ENCODE measurements at places on chromosomes 1 and 21.

DNA sequence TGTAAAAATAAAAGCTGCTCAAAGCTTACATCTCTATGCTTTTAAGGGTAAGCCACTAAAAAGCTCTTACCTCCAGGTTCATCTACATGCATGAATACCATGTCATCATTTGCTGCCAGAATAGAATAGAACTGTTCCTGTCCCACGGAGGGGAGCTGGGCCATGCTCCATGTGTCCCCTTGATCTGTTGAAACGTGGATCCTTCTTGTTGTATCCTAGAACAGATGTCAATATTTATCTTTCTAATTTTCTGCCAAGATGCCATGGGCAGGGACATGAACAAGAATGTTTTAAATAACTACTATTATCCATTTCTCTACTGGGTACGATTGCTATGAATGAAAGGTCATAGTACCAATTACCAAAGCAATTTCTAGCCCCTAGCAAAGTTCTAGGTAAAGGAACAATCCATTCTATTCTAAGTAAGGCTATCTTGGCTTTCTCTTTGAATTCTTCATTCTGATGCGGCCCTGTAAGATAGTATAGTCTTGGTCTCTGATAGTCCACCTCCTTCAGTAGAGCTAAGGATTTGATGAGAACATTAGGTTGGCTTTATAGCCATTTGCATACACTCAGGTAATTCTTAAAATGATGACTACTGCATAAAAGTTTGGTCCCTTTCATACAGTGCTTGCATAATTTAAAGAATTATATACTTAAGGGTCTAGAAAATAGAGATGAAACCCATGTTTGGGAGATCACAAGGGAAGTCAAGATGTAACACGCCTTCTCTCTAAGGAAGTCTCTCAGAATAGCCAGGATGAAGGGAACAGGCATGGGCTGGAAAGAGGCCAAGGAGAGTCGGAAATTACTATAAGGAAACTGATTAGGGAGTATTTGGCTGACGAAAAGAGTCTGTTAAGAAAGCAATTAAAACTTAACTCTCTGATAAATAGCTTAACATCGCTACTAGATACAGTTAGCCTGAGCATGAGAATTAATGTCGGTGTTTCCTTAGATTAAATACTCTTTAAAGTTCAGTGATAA is 35.4 kb upstream of the MYBPHL start:
- no peak for DNase-seq

- no peak for DNase-seq
These were observed 133.2 kb upstream of the GRIK3 start for GRCh38 chr1:37167479-37167878.

- peak; percentile 32 for DNase-seq
These were observed 31.0 kb downstream of the AZIN2 start for GRCh38 chr1:33111965-33112364.

- no peak for DNase-seq
These were observed 417.7 kb upstream of the KAZN start for GRCh38 chr1:14180738-14181137.

DNA sequence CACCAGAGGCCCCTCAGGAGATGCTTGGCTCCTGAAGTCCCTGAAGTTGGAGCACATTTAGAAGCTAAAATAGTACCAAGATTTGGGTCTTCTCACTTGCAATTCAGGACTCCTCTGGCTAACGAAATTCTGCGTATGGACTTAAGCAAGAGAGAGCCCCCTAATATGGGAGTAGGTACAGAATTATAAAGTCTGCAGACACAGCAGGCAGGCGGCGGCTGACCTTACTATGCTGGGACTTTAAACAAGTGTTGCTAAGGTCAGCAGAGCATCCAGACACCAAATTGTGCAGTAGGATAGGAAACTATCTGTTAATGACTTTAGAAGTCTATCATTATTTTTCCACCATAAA is 104.5 kb upstream of the PDE4B start:
- no peak for DNase-seq

DNA sequence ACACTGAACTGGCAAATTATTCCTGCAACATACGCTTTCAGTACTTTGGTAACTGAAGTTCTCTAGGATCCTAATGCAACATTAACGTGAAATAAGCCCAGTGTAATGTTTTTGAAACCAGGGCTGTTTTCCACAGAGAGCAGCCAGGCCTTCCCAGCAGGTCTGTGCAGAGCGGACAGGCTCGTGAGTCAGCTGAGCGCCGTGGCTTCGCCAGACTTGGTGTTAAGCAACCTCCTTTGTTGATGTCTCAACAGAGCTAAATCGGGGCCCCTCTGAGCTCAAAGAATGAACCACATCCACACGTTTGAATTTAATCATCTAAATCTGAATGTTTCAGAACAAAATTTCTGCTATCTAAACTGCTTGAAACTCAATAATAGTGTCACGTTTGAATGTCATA is 181.8 kb upstream of the FMN2 start:
- DNase-seq: no peak

DNA sequence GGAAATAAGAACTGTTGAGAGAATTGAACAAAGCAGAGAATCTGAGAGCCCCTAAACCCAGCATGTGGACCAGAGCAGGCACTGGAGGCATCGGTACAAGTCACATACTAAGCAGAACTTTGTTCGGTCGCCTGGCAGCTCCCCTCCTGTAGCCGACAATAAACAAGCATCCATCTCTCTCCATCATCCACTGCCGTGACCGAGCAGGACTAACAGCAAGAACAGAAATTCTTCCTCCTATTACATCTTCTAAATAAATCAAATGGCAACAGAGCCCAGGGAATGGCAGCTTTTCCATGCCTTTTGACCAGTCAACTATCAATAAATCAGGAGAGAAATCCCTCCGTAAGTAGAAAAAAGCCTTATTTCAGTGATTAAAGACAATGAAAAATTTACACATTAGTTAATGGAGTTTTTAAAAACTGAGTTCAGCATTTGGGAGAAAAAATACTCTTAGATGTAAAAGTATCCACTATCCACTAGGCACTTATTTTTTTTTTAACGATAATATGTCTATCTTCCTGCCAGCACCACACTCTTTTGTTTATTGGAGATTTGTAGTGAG is 36.5 kb downstream of the PTPN14 start:
- no peak for DNase-seq

DNA sequence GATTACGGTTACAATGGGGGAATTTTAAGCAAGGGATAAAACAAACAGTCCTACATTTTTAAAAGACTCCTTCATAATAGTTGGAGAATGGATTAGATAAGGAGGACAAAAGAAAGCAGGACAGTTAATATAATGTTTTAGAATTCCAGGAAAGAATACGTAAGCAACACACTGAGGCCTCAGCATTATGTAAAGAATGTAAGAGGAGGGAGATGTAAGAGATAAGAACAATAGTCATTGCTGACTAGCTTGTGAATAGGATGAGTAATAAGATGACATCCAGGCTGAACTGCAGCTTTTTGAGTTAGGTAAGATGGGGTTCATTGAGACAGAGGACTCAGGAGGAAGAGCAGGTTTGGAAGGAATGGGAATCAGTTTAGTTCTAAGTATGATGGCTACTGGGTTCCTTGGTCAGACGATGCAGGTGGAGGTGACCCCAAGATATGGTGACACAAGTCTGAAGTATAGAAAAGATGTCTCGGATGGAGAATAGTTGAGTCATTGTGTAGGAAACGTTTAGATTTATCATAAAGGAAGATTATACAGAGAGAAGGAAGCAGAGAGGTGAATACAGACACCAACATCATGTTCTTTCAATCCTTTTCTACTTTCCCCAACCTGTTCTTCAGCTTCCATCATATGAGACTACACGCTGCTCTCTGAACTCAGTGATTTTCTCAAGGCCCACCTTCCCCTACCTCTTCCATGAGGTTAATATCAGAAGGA is 372.8 kb downstream of the PTBP2 start:
- no peak for DNase-seq

GRCh38 chr1:230868736-230869385 is 540 bp upstream of the C1orf198 start:
- peak; percentile 39 for DNase-seq

- DNase-seq: peak; percentile 5
These were observed 51.0 kb downstream of the GADD45A start for GRCh38 chr1:67735806-67736627.

DNA sequence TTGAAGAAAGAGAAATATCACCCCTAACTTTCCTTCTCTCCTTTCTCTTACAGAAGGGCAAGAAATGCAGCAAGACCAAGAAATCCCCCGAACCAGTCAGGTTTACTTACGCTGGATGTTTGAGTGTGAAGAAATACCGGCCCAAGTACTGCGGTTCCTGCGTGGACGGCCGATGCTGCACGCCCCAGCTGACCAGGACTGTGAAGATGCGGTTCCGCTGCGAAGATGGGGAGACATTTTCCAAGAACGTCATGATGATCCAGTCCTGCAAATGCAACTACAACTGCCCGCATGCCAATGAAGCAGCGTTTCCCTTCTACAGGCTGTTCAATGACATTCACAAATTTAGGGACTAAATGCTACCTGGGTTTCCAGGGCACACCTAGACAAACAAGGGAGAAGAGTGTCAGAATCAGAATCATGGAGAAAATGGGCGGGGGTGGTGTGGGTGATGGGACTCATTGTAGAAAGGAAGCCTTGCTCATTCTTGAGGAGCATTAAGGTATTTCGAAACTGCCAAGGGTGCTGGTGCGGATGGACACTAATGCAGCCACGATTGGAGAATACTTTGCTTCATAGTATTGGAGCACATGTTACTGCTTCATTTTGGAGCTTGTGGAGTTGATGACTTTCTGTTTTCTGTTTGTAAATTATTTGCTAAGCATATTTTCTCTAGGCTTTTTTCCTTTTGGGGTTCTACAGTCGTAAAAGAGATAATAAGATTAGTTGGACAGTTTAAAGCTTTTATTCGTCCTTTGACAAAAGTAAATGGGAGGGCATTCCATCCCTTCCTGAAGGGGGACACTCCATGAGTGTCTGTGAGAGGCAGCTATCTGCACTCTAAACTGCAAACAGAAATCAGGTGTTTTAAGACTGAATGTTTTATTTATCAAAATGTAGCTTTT is 2.4 kb downstream of the CCN1 start:
- peak; percentile 12 for DNase-seq

DNA sequence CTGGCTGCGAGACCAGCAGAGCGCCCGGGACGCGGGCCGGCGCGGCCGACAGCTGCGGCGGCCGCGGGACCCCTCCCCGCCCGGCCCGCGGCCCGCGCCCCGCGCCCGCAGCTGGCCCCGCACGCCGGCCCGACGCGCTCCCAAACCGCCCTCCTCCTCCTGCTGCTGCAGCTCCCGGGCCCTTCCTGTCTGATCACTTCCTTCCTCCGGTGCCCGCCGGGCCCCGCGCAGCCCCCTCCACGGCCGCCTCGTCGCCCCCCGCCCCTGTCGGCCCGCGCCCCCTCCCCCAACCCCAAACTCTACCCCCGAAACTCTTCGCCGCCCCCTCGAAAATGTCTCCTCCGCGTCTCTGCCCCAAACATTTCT is 594 bp downstream of the LUZP1 start:
- DNase-seq: no peak

DNA sequence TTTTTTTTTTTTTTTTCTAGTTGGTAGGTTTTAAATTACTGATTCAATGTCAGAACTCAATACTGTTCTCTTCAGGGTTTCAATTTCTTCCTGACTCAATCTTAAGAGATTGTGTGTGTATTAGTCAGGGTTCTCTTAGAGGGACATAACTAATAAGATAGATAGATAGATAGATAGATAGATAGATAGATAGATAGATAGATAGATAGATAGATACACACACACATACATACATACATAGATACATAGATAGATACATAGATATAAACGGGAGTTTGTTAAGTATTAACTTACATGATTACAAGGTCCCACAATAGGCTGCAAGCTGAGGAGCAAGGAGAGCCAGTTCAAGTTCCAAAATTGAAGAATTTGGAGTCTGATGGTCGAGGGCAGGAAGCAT is 251.3 kb downstream of the SMYD3 start:
- DNase-seq: no peak

DNA sequence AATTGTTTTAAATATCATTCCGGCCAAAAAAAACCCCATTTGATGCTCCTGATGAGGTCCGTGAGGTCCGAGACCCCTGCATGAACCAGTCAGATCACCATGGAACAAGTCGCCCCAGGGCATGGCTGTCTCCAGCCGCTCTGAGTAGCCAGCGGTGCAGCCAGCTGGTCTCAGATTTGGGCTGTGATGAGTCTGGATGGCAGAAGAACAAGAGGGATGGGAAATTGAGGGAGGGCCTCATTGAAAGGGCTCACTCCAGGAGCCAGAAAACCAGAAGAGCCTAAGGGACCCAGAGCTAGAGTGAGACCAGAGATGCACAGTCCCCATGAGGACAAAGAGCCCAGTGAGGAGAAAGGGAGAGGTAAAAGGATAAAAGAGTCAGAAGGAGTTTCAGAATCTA is 174.0 kb downstream of the TOMM20 start:
- DNase-seq: no peak

Data from cerebellar cortex (tissue), 1 donor.